ENCODE measurements at places on chromosomes 3 and 15.

GRCh38 chr3:17542591-17542990 is 199.8 kb downstream of the TBC1D5 start:
- peaks cover 4% of the 10 kb centered on the region for H3K36me3 ChIP-seq
- no peak for DNase-seq
- H3K4me1 ChIP-seq = no peaks in the 10 kb centered on the region
- H3K4me3 ChIP-seq = no peak overlapping the region

- no peaks in the 10 kb centered on the region for H3K36me3 ChIP-seq
- H3K27me3 ChIP-seq = no peaks in the 10 kb centered on the region
- no peak overlapping the region for H3K4me3 ChIP-seq
- DNase-seq = peak; percentile 66
- H3K27ac ChIP-seq = no peak overlapping the region
- no peaks in the 10 kb centered on the region for H3K4me1 ChIP-seq
Measured at GRCh38 chr3:123295901-123296250, 94.1 kb downstream of the SEC22A start.

DNA sequence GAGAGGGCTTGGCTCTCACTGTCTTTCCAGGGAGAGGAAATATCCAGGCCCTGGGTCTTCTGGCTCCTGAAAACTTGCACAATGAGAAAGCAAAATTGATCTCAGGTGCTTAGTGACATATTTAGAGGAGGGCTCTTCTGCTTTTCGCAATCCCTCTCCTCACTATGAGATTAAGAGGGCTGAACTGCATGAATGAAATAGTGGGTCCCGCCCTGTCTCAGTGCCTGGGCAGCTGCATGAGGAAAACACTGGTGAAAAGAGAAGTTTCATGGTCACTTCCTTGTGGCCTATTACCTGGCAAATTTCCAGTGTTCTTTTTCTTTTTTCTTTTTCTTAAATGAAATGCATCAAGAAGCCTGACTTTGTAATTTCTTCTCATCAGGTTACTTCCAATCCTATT is 73.5 kb downstream of the TRAK1 start:
- H3K27me3 ChIP-seq = no peaks in the 10 kb centered on the region
- H3K27ac ChIP-seq = no peak overlapping the region
- no peak for DNase-seq

DNA sequence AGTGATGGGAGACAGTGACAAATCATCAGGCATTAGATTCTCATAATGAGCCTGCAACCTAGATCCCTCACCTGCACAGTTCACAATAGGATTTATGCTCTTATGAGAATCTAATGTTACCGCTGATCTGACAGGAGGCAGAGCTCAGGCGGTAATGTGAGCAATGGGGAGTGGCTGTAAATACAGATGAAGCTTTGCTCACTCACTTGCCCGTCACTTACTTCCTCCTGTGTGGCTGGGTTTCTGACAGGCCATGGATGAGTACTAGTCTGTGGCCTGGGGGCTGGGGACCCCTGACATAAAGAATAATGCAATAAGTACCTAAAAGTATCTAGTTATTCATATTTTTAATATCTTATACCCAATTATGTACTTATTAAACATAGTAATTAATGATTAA is 15.6 kb downstream of the IQCB1 start:
- H3K36me3 ChIP-seq = peaks cover 60% of the 10 kb centered on the region
- H3K4me3 ChIP-seq = no peak overlapping the region
- H3K27ac ChIP-seq = no peak overlapping the region
- no peak for DNase-seq
- no peaks in the 10 kb centered on the region for H3K4me1 ChIP-seq
- no peaks in the 10 kb centered on the region for H3K27me3 ChIP-seq

DNA sequence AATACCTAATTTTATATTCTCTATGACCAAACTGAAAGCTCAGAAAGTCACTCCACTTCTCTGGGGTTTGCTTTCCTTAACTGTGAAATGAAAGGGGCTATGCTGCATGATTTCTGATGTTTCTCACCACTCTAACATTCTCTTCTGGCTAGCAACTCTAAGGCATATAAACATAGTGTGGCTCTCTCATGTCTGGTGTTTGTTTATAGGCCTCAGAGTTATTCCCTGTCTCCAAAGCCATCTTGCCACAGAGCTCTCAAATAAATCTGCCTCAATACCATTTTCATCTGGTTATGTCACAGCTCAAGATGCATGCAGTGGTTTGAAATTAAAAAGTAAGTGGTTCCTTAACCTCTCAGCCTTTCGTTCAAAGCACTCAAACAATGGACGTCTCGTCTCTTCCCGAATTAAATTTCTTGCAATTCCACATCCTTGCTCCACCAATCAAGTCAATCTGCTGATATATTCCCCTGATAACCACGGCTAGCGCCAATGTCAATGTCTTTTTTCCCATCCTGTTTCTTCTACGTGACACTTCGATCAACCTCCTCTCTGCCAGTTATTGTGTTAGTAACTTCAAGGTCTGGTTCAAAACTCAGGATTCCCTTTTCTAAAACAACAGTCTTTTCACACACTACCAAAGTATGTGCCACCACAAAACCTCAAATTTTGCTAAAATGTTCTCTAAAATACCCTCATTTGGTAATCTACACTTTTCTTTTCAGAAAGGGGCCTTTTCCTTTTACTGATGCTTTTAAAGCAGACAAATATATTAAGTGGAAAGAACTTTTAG is 16.0 kb downstream of the TOMM70 start:
- H3K4me3 ChIP-seq = no peak overlapping the region
- no peaks in the 10 kb centered on the region for H3K27me3 ChIP-seq
- no peaks in the 10 kb centered on the region for H3K4me1 ChIP-seq
- peaks cover 53% of the 10 kb centered on the region for H3K36me3 ChIP-seq
- DNase-seq = no peak

- DNase-seq = no peak
- no peaks in the 10 kb centered on the region for H3K4me1 ChIP-seq
- no peak overlapping the region for H3K27ac ChIP-seq
- H3K36me3 ChIP-seq = no peaks in the 10 kb centered on the region
Measured at GRCh38 chr15:24899367-24899766, 55.4 kb upstream of the SNRPN start.

GRCh38 chr3:21613372-21614070 is 137.5 kb downstream of the ZNF385D start:
- H3K27ac ChIP-seq = no peak overlapping the region
- no peak overlapping the region for H3K4me3 ChIP-seq
- H3K36me3 ChIP-seq = no peaks in the 10 kb centered on the region
- no peak for DNase-seq
- no peaks in the 10 kb centered on the region for H3K4me1 ChIP-seq

DNA sequence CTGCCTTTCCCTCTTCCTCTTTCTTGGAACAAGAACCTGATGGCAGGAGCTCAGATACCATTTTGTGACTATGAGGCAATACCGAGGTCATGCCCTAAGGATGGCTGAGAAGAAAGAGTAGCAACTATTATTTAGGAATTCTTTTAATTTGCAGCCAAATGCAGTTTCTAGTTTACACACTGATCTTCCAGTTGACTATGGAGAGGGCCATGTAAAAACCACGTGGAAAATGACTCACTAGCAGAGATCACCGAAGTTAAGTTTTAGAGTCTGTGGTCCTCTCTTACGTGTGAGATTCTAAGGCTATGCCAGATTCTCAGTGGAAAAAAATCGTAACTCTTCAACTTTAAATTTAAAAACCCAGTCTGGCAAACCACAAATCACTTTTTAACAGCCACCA is 7.8 kb downstream of the BNC1 start:
- DNase-seq = no peak
- peaks cover 9% of the 10 kb centered on the region for H3K27me3 ChIP-seq
- no peaks in the 10 kb centered on the region for H3K36me3 ChIP-seq
- no peak overlapping the region for H3K4me3 ChIP-seq
- H3K4me1 ChIP-seq = no peaks in the 10 kb centered on the region

DNA sequence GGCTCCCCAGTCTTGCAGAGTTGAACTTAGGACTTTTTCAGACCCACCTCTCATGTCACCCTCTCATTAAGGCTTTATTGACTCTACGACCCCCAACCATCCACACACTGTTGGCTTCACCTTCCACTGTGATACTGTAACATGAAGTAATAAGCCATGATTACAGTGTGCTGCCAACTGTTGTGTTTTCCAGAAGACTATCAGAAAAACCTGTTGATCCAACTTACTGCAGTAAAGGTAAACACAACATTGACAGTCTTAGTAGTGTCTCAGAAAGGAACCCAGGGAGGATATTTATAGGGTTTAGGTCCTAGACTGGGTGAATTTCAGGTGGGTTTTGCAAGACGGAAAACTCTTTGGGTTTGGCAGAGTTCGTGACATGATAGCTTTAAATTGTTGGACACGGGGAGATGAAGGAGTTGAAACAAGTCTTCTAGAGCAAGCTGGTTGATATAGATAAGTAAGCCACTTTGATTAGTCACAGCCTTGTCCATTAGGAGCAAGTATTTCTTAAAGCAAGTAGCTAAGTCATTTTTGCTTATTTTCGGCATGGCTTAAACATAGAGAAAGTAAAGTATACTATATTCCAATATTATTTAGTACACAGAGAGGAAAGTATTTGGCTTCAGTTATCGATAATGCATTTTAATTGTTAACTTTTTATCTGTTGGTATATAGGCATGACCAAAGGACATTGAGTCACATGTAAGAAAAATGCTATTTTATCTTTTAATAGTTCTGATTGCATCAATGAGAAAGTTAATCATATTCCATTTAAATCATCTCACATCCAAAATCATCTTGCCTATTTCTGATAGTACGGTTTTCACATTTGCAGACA is 2.4 kb upstream of the COL6A5 start:
- DNase-seq = no peak
- H3K4me1 ChIP-seq = peaks cover 5% of the 10 kb centered on the region
- peaks cover 26% of the 10 kb centered on the region for H3K27me3 ChIP-seq
- no peak overlapping the region for H3K4me3 ChIP-seq

- no peaks in the 10 kb centered on the region for H3K4me1 ChIP-seq
- no peak overlapping the region for H3K27ac ChIP-seq
- H3K27me3 ChIP-seq = no peaks in the 10 kb centered on the region
Measured at GRCh38 chr15:66682865-66683264, 19.2 kb upstream of the SMAD6 start.

DNA sequence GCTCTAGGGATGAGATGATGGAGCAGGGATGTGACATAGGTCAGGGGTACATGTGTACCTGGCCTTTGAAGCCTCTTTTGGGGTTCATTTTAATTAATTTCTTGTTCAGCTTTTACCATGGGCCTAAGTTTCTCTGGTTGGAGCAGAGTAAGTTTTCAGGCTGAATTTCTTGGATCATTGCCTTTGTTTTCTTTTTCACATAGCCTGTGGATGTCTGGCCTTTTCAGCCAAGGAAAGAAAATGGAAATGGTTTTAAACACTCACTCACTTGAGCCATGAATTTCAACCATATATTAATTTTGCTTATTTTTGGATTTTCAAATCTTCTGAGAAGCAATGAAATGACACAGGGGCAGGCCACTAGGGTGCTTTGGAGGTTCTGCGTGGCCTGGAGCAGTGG is 30.2 kb downstream of the CACNA1D start:
- no peaks in the 10 kb centered on the region for H3K27me3 ChIP-seq
- H3K4me1 ChIP-seq = no peaks in the 10 kb centered on the region
- no peak overlapping the region for H3K27ac ChIP-seq

Data from suprapubic skin (tissue), 4 donors.